Mucosa of descending colon (tissue), 3 donors: ENCODE measurements at places on chromosomes 2 and 18.

GRCh38 chr2:85668009-85668856, at the start of gene SFTPB:
Gene SFTPB, minus strand, starts transcription at chr2:85668199. Its CDS starts 16 bp downstream, at chr2:85668183.
- DNase-seq, result no peak

GRCh38 chr2:112627060-112628040, 18.4 kb upstream of the SLC20A1 start:
- no peak for DNase-seq

DNA sequence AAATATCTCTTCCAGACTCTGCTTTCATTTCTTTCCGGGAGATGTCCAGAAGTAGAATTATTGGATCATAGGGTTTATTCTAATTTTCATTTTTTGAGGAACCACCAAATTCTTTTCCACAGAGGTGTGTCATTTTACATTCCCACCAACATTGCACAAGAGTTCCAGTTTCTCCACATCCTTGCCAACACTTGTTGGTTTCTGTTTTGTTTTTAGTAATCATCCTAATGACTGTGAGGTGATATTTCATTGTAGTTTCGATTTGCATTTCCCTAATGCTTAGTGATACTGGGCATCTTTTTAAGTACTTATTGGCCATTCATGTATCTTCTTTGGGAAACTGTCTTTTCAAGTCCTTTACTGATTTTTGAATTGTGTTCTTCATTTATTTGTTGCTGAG, 513.1 kb downstream of the PARD3B start:
- DNase-seq, result no peak

DNA sequence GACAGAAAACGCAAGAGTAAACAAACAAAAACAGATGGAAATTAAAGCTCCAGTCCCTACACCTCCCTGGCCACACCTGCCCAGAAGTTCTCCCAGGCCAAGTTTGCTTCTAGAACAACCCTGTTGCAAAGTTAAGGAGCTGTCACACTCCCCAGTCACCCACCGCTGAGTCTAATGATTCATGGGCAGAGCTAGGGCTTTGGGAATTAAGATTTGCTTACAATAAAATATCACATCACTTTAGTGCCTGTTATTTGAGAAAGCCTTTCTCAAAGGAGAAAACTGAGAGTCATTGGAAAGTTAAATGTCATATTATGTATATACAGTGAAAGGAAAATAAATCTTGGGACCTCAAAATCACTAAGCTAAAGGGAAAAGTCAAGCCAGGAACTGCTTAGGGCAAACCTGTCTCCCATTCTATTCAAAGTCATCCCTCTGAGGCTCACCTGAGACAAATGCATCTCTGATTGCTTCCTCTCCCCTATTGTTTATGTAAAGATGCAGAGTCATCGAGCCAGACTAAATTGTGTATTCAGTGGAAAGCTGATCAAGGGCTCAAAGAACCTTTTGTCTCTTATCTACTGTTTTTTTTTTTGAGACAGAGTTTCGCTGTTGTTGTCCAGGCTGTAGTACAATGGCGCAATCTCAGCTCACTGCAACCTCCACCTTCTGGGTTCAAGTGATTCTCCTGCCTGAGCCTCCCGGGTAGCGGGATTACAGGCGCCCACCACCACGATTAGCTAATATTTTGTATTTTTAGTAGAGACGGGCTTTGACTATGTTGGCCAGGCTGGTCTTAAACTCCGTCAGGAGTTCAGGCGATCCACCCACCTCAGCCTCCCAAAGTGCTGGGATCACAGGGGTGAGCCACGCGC, 2.8 kb downstream of the CRYGB start:
- DNase-seq, result no peak

GRCh38 chr2:23350041-23350791, 34.8 kb upstream of the KLHL29 start:
- no peak for DNase-seq
